ENCODE measurements at places on chromosomes 5 and 9. TPM values are rescaled to one million over a fixed set of nuclear protein-coding genes. Genes with fewer than 3 reads are reported as not detected.

The PCDHGB4 gene
- polyA plus RNA-seq, result not detected

- no peaks in the 10 kb centered on the region for H3K4me1 ChIP-seq
- H3K4me3 ChIP-seq, result no peak overlapping the region
- DNase-seq, result no peak
- peaks cover 25% of the 10 kb centered on the region for H3K36me3 ChIP-seq
Observed at GRCh38 chr5:79976759-79977515, 14.1 kb downstream of the MTX3 start.

- H3K4me3 ChIP-seq, result no peak overlapping the region
- H3K4me1 ChIP-seq, result no peaks in the 10 kb centered on the region
- H3K27me3 ChIP-seq, result no peaks in the 10 kb centered on the region
- no peak for DNase-seq
Observed at GRCh38 chr5:149853331-149853648, 91.3 kb downstream of the PDE6A start.

The RASGRF2 gene
- polyA plus RNA-seq, result 0.02 TPM

- no peak overlapping the region for H3K4me3 ChIP-seq
- no peak overlapping the region for H3K27ac ChIP-seq
- H3K27me3 ChIP-seq, result no peaks in the 10 kb centered on the region
- H3K4me1 ChIP-seq, result no peaks in the 10 kb centered on the region
Observed at GRCh38 chr5:146015001-146015400, 78.6 kb downstream of the SH3RF2 start.

DNA sequence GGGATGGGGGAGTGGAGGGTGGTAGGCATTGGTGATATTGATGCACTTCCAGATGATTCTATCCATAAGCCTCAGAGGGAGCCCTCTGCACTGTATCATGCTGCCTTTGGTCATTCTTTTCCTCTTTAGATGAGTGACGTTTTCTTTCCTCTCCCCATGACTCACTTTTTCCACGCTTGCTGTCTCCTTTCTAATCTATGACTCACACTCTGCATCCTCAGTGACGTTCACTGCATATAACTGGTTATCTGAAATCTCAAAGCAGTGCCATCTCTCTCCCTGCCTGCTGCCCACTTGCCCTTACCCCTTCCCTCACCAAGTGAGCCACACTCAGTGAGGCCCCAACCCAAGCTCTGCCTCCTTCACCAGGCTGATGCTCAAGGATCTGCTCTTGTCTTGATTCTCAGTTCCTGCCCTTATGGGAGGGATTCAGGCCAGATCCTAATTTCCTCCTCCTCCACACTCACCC lies 31.6 kb downstream of the PTGS1 start:
- no peak overlapping the region for H3K27ac ChIP-seq
- H3K36me3 ChIP-seq, result no peaks in the 10 kb centered on the region
- DNase-seq, result no peak

The CAMK4 gene
- not detected for polyA plus RNA-seq

- H3K36me3 ChIP-seq, result no peaks in the 10 kb centered on the region
- peaks cover 25% of the 10 kb centered on the region for H3K4me1 ChIP-seq
- peak overlapping the region; percentile 92 for H3K27ac ChIP-seq
- peaks cover 1% of the 10 kb centered on the region for H3K27me3 ChIP-seq
Observed at GRCh38 chr9:89036891-89037290, 45.6 kb downstream of the S1PR3 start.

The PCDHB6 gene
- not detected for polyA plus RNA-seq

- no peaks in the 10 kb centered on the region for H3K36me3 ChIP-seq
- DNase-seq, result peak; percentile 41
- H3K4me1 ChIP-seq, result peaks cover 32% of the 10 kb centered on the region
Observed at GRCh38 chr9:111163716-111164389, 125.6 kb upstream of the LPAR1 start.

DNA sequence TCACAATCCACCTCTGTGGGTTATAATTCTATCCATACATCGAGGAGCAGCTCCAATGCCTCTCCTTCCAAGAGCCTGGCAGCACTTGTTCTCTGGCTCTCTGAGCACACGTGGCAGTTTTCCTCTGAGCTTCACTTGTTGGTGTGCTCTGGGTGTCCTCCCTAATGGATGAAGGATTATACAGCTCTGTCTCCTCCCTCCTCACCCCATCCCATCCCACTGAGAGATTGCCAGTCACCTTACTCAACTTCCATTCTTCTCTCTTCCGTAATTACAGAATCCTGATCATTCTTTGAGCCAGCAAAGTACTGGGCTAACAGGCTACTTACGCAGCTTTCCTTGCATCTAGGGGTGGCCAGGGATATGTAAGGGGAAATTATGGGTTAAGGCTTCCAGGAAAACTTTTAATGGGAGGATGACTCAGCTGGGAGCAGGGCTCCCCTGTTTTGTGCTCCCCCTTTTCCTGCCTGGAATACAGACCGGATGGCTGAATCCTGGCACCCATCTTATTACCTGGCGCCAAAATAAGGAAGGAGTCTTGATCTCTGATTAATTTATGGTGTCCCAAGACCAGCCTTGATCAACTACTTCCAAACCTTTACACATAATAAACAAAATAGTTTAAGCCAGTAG lies 6.3 kb upstream of the CCDC69 start:
- H3K27me3 ChIP-seq, result no peaks in the 10 kb centered on the region
- peaks cover 30% of the 10 kb centered on the region for H3K4me1 ChIP-seq
- no peak overlapping the region for H3K4me3 ChIP-seq
- no peak for DNase-seq
- H3K36me3 ChIP-seq, result no peaks in the 10 kb centered on the region
- no peak overlapping the region for H3K27ac ChIP-seq

The SLC31A2 gene
- 247 TPM for polyA plus RNA-seq

DNA sequence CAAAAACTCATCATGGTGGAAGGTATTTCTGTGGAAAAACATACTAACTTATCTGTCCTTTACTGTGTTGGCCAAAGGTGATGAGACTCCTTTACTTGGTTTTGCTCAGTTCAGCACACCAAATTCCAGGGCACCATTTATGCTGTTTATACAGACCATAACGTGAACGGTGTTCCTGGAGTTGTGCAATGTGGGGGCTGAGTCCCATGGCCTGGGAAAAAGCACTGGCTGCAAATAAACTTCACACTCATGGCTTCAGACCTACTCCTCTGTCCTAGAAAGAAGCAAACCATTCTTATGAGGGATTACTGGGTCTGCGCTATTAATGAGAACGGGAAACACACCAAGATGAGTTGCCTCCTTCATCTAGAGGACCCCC lies 10.4 kb downstream of the FREM1 start:
- no peaks in the 10 kb centered on the region for H3K4me1 ChIP-seq
- H3K4me3 ChIP-seq, result no peak overlapping the region
- no peaks in the 10 kb centered on the region for H3K27me3 ChIP-seq
- H3K27ac ChIP-seq, result no peak overlapping the region

The GFRA3 gene
- not detected for polyA plus RNA-seq

The S1PR3 gene
- 30.6 TPM for polyA plus RNA-seq

- no peak overlapping the region for H3K4me3 ChIP-seq
- H3K4me1 ChIP-seq, result no peaks in the 10 kb centered on the region
- no peaks in the 10 kb centered on the region for H3K36me3 ChIP-seq
Observed at GRCh38 chr5:92581249-92581648, 999.8 kb downstream of the NR2F1-AS1 start.

DNA sequence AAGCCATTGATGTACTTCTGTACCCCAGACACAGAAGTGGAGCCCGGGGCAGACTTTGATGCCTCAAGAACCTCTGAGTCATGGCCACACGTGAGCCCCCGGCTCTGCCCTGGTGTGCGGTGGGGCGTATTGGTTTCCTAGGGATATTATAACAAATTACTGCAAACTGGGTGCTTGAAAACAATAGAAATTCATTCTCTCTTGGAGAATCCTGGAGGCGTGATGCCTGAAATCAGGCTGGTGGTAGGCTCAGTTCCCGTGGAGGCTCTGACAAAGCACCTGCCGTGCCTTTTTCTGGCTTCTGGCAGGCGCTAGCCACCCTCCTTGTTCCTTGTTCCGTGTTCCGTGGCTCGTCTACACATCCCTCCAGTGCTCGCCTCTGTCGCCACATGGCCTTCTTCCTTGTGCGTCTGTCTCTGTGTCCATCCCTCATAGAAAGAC lies 24.2 kb downstream of the NEK6 start:
- H3K4me3 ChIP-seq, result no peak overlapping the region
- H3K27me3 ChIP-seq, result no peaks in the 10 kb centered on the region
- DNase-seq, result peak; percentile 87
- H3K4me1 ChIP-seq, result peaks cover 91% of the 10 kb centered on the region
- H3K36me3 ChIP-seq, result peaks cover 13% of the 10 kb centered on the region

DNA sequence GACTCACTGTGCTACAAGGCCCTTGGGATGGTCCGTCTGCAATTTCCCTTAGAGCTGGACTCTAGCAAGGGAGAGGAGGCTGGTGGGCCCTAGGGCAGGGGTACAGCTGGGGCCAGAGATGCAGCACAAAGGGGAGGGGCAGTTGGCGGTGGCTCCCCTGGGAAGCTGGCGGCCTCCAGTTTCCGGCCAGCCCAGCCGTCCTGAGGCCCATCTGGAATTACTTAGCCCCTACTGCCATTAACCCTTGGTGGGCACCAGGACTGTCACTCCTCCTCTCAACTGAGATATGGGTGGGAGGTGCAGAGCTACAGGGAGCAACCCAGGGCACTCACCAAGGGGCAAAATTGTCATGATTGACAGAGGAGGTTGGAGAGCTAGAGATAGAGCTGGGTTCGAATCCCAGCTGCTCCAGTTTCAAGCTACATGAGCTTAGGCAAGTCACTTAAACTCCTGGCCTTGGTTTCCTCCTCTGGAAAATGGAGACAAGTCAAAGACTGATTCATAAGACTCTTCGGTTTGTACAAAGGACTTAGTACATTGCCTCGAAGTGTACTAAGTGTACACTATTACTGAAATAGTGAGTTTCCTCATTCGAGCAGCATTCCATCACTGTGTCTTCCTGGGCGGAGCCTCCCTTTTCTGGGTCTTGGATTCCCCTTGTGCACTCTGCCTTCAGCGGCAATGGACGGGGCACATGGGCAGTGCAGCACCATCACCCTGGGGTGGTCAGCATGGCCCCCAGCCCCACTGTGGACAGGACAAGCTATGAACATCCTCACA lies 2.7 kb upstream of the PDGFRB start:
- no peaks in the 10 kb centered on the region for H3K36me3 ChIP-seq
- H3K27ac ChIP-seq, result no peak overlapping the region
- peaks cover 11% of the 10 kb centered on the region for H3K4me1 ChIP-seq
- H3K4me3 ChIP-seq, result no peak overlapping the region
- no peaks in the 10 kb centered on the region for H3K27me3 ChIP-seq

The RANBP3L gene
- not detected for polyA plus RNA-seq

The SH3RF2 gene
- not detected for polyA plus RNA-seq

DNA sequence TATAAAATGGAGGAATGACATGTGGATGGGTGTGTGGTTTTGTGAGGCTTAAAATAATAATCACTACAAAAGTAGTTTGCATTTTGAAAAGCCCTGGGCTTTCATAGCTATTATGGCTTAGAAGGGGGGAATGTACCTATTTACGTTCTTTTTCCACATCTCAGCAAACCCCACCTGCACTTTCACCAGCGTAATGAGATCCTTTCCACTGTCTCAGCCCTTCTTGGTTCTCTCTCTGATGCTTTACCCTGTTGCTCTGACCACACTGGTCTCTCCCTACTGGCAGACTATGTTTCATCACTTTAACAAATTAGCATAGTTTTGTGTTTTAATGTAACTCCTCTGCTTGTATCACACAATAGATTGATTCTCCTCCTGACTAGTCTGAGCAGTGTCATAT lies 234.6 kb downstream of the DMRT2 start:
- no peak for DNase-seq
- H3K36me3 ChIP-seq, result no peaks in the 10 kb centered on the region
- no peaks in the 10 kb centered on the region for H3K4me1 ChIP-seq
- no peaks in the 10 kb centered on the region for H3K27me3 ChIP-seq
- H3K4me3 ChIP-seq, result no peak overlapping the region
- no peak overlapping the region for H3K27ac ChIP-seq

The CCL28 gene
- polyA plus RNA-seq, result 0.32 TPM

The BDP1 gene
- 2.0 TPM for polyA plus RNA-seq

GRCh38 chr5:143262393-143263174 lies 140.9 kb downstream of the NR3C1 start:
- no peaks in the 10 kb centered on the region for H3K36me3 ChIP-seq
- no peak overlapping the region for H3K4me3 ChIP-seq
- peaks cover 3% of the 10 kb centered on the region for H3K4me1 ChIP-seq
- peak; percentile 93 for DNase-seq
- peak overlapping the region; percentile 71 for H3K27ac ChIP-seq

GRCh38 chr5:158127536-158127935 lies 268.6 kb upstream of the CLINT1 start:
- no peak overlapping the region for H3K27ac ChIP-seq
- H3K27me3 ChIP-seq, result no peaks in the 10 kb centered on the region
- H3K4me1 ChIP-seq, result no peaks in the 10 kb centered on the region
- no peak overlapping the region for H3K4me3 ChIP-seq
- H3K36me3 ChIP-seq, result no peaks in the 10 kb centered on the region
- DNase-seq, result no peak

The SLC6A7 gene
- not detected for polyA plus RNA-seq

- H3K36me3 ChIP-seq, result no peaks in the 10 kb centered on the region
- H3K4me3 ChIP-seq, result no peak overlapping the region
- H3K4me1 ChIP-seq, result no peaks in the 10 kb centered on the region
- no peak for DNase-seq
Observed at GRCh38 chr9:68760674-68761333, 55.8 kb downstream of the PIP5K1B start.

The SCGB3A2 gene
- polyA plus RNA-seq, result 1.3 TPM

The PCDHA7 gene
- not detected for polyA plus RNA-seq

DNA sequence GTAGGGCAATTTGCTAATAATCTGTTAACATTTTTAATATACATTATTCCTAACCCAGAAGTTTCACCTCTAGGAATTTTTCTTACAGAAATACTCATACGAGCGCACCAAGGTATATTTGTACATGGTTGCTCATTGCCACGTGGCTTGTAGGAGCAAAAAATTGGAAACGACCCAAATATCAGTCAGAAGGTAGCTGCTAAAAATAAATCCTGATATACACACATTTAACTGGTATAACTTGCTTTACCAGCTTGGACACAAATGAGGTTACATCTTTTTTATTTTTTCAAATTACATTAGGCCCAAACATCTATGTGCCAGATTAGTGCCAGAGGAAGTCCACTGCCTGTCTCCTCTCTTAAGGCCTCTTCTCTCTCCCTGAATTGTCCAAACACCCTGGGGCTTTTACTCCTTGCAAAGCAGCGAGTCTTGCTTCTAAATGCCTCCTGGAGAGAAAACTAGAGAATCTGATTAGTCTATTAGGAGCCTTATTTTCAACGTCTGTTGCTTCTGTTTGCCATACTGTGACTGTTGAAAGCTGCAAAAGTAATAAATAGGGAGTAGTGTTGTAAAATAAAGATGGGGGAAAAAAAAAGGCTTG lies 92.0 kb upstream of the SSBP2 start:
- no peaks in the 10 kb centered on the region for H3K36me3 ChIP-seq
- no peak for DNase-seq
- H3K27ac ChIP-seq, result no peak overlapping the region
- H3K4me3 ChIP-seq, result no peak overlapping the region
- H3K27me3 ChIP-seq, result no peaks in the 10 kb centered on the region
- H3K4me1 ChIP-seq, result peaks cover under 1% of the 10 kb centered on the region

Data from CD14-positive monocyte (primary cell).